ENCODE measurements at places on chromosomes 12 and 14. TPM values are rescaled to one million over a fixed set of nuclear protein-coding genes. Genes with fewer than 3 reads are reported as not detected.

Gene PLA2G1B
- not detected for total RNA-seq

Gene FOXG1
- not detected for total RNA-seq

Gene SLC6A12
- not detected for total RNA-seq

Gene CAPZA3
- total RNA-seq, result not detected

Gene ZFYVE1
- total RNA-seq, result 29.7 TPM

Gene ABHD12B
- not detected for total RNA-seq

Gene VDR
- 0.38 TPM for total RNA-seq

Gene DACT1
- total RNA-seq, result 1.1 TPM
